ENCODE measurements at places on chromosomes 4 and X. TPM values are rescaled to one million over a fixed set of nuclear protein-coding genes. Genes with fewer than 3 reads are reported as not detected.

Gene MAGEE1
- polyA plus RNA-seq = 3.4 TPM

Gene CNKSR2
- 2.1 TPM for polyA plus RNA-seq

Gene TMEM35A
- polyA plus RNA-seq = 0.48 TPM

Gene SSX2
- polyA plus RNA-seq = not detected

Gene HAND2
- polyA plus RNA-seq = 1.2 TPM

Gene MAGEA11
- 0.50 TPM for polyA plus RNA-seq
